ENCODE measurements at places on chromosomes 3 and 15.

DNA sequence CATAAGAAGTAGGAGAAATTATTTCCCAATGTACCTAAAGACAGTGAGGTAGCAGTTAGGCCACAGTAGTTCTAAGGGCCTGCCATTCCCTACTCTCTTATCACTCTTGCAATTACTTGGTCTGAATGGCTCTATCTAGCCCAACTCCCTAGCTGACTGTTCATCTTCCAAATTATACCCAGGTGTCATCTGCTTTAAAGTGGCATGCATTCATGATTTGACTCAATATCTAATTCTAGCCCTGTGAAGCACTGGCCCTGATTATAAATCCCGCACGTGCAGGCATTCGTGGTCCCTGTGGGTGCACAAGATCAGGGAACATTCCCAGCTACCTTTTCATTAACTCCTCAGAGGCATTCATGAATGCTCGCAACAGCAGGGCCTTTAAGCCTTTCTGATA, 43.1 kb upstream of the ZNF774 start:
- DNase-seq, result no peak

DNA sequence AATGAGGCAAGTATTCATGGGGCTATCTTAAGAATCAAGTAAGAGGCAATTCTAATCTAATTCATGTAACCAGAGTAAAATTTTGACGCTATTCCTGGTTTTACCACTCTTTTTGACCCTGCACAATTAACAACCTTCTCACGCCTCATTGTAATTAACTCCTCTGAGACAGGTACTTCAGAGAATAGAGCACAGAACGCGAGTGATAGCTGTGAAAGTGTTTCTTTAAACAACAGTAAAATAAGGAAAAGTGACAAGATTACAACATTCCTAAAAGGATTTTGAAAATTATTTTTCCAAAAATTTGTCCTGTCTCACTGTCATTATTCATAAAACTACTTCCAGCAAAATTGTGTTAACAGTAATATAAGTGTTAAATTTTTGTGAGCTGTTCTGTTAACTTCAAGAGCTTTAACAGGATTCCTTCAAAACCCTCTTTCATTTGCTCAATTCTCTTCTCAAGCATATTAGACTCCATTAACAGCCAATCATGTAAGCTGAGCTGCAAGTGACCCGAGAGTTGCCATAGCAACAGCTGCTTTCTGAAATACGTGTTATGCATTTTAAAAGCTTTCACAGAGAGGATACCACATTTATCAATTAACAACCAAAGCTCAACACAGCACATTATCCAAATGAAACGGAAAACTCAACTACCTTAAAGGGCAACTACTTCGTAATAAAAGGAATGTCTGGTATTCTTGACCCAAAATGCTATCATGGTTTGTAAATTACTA, 93.1 kb downstream of the STAG1 start:
- no peak for DNase-seq

- DNase-seq, result no peak
Observed at GRCh38 chr3:152252755-152253154, 16.0 kb upstream of the MBNL1 start.

DNA sequence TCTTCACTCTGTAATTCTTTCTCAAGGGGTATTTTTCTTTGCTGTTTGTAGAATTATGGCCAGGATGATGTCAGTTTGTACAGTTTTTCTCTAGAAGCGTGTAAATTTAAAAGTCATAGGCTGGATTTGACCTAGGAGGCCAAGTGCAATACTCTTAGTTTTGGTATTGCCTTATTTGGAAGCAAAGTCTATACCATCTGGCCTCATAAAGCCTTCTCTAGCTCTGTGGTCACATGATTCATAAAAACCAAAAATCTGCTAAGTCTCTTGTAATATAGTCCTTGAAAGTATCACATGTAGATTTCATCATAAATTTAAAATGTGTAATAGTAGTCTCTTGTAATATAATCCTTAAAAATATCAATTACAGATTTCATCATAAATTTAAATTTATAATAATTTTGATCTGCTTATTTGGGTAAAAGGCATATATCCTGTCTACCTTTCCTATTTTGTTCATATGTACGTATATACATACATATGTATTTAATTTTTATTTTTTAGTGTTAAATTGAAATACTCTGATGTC, 25.6 kb downstream of the TEX9 start:
- no peak for DNase-seq

- no peak for DNase-seq
Observed at GRCh38 chr15:70127770-70128413, 30.2 kb upstream of the TLE3 start.

- no peak for DNase-seq
Observed at GRCh38 chr3:80533553-80533952, 765.8 kb upstream of the ROBO1 start.

DNA sequence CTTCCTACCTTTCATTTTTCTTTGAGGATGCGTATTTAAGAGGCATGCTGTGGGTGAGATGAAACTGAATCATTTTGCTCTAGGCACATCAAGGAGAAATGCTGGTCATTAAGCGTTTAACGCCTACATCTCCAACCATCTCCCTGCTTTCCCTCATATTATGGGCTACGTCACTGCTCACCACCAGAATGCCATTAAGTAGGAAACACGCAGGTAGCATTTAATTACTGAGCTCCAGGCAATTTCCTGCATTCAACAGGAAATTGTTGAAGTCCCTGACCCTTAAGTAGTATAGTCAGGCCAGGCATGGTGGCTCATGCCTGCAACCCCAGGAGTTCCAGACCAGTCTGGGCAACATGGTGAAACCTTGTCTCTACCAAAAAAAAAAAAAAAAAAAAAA, 66.1 kb downstream of the CHSY1 start:
- DNase-seq, result no peak

DNA sequence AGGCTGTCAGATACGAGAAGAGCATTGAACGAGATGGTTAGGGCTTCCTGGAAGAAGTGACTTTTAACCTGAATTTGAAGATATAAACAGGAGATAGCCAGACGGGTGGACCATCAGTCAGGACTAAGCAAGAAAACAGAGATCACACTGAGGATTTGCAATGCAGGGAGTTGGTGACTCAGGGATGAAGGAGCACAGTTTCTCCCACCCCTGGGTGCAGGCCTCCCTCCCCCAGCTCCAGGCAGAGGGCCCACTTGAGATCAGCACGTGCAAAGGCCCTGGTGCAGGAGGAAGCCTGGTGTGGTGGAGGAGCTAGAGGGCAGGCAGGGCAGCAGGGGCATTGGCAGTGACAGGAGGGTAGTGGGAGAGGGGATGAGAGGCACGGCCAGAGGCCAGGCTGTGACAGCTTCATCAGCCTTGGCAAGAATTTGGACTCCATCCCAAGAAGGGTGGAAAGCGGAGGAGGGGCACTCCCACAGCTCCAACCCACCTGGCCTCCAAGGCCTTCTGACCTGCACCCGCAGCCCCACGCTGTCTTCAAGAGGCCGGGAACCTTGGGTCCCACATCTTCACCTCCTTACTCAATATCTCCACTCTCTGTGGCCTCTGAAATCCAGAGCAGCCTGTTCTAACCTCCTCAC, 8.7 kb upstream of the PCSK6 start:
- DNase-seq, result no peak

- DNase-seq, result peak; percentile 33
Observed at GRCh38 chr15:86231864-86232721, 152.4 kb downstream of the AGBL1 start.

- DNase-seq, result no peak
Observed at GRCh38 chr3:42721690-42722089, 19.1 kb upstream of the HHATL start.

DNA sequence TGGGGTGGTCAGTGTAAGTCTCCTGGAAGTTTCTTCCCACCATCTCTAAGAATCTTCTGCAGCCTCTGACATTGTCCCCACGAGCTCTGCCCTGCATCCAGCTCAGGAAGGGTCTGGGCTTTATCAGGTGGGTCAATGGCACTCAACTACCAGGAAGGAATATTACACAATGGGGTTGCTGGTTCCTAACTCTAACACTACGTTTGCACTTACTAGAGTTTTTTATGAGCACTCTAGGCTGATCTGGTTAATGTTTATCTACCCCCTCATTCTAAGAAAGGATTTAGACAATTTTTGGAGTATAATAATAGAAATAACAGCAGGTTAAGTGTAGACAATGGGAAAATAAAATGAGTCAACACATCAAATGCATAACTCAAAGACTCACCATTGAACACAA, 411.1 kb upstream of the RGMA start:
- no peak for DNase-seq

- DNase-seq, result no peak
Observed at GRCh38 chr15:42146551-42147430, 9.6 kb downstream of the PLA2G4F start.

GRCh38 chr3:55746808-55747413, 259.8 kb upstream of the WNT5A start:
- no peak for DNase-seq

GRCh38 chr3:179615458-179616173, 11.0 kb downstream of the NDUFB5 start:
- no peak for DNase-seq

DNA sequence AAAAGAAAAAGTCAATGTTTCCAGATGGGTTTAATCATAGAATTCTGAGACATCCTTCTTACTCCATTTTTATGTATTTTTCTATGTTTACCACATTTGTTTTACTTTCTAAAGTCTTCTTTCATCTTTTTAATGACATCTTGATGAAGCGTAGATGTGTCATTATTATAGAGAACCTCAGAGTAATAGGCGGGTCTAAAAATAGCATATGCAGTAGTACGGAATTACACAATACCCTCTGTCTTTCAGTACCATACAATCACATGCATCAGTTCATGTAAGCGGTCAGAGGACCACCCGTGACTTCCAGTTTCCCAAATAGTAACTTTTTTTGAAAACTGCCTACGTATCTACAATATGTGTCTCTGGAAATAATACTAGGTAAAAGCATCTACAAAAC, 224.0 kb downstream of the PLOD2 start:
- no peak for DNase-seq

GRCh38 chr15:41941644-41942415, 30.5 kb downstream of the EHD4 start:
- no peak for DNase-seq

DNA sequence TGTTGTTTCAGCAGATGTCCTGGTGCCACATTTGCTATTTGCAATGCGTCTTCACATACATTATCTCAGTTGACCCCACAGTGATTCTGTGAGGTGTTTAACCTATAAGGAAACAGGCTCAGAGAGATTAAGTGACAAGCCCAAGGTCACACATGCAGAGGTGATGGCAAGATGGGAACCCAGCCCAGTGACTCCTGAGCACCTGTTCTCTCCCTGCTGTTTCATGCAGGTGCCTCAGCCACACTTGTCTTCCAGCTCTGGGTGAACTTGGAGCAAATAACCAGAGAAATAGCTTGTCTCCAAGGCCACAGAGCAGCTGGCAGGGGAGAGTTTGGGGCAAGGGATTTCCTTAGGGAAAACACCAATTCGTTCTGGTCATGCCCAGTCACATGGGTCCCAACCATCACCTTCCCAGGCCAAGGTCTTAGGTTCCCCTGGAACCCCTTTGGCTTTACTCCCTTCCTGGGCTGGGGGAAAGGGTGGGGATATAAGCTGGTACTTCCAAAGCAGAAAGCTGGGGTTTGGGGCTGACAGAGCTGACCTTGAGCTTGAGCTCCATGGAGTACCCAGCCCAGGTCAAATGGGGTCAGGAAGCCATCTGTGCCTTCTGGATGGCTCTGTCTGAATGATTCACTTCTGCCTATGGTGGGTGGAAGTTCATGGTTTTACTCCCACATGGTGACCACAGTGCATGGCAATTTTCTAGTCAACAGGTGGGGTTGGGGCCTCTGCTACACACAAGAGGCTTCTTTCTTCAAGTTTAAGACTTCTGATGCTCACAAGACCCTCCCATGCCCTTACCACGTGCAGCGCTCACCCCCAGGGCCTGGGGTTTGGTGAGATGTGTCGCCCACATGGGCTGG, 22.4 kb downstream of the LIPC start:
- DNase-seq, result peak; percentile 28

DNA sequence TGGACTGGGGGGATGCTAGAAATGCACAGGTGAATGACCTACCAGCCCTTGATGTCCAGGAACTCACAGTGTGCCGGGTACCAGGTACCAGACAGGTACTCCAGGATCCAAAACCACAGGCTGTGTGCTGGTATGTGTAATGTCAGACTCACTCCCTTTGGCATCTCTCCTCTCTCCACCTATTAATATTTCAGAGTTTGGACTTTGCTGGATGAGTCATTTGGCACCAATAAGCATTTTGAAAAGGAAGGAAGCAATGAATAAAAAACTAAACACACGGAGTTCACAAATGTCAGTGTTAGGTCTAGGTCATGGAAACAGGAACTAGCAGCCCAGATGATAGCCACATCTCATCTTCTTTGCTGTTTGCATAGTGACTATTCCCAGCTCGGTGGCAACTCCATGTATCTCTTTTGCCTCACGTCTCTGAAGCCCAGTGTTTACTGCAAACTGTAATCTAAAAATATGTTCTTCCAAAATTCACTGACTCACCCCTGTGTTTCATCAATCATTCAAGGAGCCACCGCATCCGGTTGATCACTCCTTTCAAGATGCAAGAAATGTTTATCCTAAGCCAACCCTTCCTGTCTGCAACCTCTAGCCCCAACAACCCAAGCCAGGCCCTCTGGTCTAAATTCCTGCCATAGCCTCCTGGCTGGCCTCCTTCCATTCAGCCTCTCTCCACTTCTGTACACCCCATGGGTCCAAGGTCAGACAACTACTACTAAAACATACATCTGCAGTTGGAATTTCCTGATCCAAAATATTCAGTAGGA, 8.4 kb downstream of the ITGB5 start:
- peak; percentile 49 for DNase-seq

DNA sequence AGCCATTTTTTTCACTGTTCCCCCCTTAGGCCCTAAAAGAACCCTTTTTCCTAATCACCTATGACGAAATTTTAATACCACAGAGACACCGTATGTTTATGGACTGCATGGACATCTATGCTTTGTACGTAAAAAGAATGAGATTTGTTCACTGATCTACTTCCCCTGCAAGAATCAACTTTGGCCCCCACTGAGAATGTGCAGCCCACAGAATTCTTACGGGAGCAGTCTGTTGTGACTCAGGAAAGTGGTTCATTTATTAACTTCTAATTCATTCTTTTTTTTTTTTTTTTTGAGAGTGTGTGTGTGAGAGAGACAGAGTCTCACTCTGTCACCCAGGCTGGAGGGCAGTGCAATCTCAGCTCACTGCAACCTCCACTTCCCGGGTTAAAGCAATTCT, 17.6 kb downstream of the EIF4E3 start:
- DNase-seq, result no peak

DNA sequence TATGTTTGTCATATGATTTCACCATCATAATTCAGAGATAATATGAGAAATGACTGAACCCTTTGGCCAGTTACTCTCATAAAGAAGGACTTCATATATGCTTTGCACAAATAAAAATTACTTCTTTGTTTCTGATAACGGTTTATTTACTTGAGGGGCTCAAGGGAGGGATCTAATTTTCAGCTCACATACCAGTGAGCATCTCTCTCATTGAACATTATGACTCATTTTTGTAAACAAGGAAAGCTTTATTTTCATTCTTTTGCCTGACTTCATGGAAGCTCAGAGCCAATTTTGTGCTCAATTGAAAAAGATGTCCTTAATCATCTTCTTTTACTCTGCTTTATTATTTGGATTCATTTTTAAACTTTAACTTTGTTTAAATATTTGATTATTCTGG, 5.8 kb downstream of the NLGN1 start:
- no peak for DNase-seq

GRCh38 chr15:72237029-72237852, 6.3 kb upstream of the PKM start:
- DNase-seq, result peak; percentile 96

Data from activated CD4-positive, alpha-beta T cell treated with anti-CD3 and anti-CD28 coated beads, Interleukin-2, amount 50 U/mL, for 16 hours (primary cell).